ENCODE measurements at places on chromosomes 2 and 18.

DNA sequence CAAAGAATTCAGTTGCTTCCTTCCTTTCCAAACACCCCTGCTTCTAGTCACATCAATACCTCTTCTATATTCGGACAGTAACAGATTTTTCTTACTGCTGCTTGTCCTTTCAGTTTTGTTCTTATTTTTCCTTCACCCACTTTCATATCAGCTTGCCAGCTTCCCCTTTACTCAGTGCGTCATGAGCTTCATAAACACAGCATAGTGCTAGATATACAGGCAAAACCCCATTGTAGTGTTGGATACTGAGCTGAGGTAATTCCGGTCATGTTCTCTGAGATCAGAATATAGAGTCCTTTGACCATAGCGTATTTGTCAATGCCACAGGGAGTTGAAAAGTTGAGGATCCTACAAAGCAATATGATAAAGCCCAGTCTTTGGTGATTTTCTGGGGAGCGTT is 2.4 kb downstream of the FARP2 start:
- peak; percentile 77 for DNase-seq

GRCh38 chr18:75214766-75215510 is 4.3 kb downstream of the TSHZ1 start:
- DNase-seq, result no peak

- DNase-seq, result peak; percentile 78
These were observed 113.4 kb upstream of the AQP4 start for GRCh38 chr18:26978812-26979341.

GRCh38 chr2:197539734-197540133 is 23.9 kb downstream of the MOB4 start:
- no peak for DNase-seq

- DNase-seq, result no peak
These were observed 7.3 kb upstream of the CAPN10 start for GRCh38 chr2:240579071-240579762.

- DNase-seq, result no peak
These were observed 50.1 kb downstream of the ITGAV start for GRCh38 chr2:186639939-186640338.

DNA sequence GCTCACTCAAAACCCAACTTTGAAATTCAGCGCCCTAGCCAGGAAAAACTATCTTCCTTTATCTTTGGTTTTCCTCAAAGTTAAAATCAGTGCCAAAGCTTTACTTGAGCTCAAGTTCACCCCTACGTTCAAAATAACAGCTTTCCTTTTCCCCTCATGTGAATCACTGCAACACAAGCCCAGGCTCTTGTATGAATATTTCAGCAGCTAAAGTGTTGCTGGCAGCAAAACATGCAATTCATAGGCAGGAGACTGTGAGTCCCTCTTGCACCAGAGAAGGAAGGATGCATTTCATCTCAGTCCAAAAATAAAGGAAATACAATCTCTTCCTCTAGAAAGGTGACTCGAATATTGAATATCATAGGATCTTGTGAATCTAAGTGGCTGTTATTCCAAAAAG is 461.3 kb upstream of the SOX11 start:
- no peak for DNase-seq

DNA sequence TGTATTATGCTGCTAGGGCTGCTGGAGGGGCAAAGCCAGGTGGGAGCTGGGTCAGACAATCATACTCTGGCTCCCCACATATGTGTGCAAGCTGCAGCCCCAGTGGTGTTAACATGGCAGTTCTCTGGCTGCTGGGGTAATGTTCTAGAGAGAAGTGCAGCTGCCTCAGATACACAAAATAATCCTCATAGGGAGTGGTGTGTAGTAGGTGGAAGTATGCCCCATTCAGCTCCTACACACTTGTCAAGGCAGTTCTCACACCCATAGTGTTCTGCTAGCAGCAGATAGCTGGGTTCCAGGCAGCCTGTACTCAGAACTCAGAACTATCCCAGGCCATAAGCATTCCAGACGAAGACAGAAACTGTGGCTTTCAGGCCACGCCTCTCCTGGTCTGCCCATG is 87.9 kb upstream of the NT5C1B start:
- DNase-seq, result no peak

DNA sequence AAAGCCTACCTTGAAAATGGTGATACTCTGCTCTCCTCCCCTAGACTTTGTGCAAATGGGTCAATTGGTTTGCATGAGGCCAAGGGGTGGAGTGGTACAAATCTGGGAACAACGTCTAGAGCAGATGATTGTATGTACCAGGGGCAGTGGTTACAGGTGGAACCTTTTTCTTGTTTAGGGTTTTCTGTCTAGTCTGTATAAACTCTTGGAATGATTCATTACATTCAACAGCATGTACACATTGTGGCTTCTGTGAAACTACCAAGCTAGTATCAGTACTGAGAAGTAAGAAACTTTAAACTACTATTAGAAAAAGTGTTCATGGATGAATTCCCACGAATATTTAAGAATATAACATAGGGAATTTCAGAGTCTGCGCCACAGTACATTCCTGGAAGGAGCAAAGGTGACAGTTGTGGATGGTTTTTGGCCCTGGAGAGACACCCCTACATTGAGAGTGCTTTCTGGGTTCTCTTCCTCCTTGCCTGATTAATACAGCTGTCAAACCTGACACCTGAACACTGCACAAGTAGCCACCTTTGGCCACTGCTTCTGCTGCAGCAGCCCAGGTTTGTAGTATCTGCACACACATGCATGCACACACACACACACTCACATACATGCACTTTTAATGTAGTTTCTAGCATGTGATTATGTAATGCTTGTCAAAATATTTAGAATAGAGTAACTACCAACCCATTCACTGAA is 30.0 kb downstream of the CFAP221 start:
- DNase-seq, result peak; percentile 74

- no peak for DNase-seq
These were observed 27.3 kb upstream of the INHBB start for GRCh38 chr2:120318626-120319025.

DNA sequence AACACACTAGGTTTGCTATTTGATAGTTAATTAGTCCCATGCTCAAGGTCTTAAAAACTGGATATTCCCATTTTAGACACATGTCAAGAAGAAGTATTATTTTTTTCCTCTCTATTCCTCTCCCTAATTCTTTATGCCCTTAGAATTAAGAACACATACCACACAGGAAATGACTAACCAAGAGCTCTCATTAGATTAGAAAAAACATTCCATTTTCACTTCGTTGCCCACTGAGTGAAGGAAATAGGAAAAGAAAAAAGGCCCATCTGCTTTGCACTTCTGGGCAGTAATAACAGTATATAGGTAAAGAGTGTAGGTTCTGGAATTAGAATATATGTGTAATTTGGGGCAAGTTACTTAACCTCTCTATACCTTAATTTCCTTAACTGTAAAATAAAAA is 26.9 kb downstream of the ACADL start:
- DNase-seq, result no peak

Data from MM.1S (cell line).